AG10803 (cell line): ENCODE measurements at places on chromosomes 5 and 9.

DNA sequence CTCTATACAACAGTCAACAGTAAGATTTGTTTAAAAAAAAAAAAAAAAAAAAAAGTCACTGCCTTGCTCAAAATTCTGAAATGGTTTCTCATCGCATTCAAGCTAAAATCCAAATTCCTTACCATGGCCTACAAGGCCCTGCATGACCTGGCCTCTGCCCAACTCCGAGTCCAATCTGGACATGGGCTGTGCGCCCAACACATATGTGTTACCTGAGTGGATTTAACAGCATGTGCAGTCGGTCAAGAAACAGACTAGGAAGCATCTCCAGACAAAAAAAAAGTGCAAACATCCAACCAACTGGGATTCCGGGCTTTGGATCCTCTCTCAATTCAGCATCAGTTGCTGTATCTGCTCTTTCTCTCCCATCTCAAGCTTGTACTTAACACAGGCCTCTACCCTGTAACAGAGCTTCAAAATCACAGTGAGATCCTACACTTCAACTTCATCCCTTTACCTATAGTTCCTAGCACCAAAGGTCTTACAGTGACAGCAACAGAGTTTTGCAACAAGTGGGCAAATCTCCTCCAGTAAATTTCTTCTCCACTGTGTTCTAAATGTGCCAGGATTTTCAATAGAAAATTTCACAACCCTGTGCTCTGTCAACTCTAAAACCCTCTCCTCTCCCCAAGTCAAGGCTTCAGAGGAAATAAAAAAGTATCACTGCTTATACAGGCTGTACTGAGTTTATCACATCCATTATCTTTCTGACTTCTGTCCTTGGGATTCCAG is 19.6 kb downstream of the ZNF608 start:
- DNase-seq = no peak

DNA sequence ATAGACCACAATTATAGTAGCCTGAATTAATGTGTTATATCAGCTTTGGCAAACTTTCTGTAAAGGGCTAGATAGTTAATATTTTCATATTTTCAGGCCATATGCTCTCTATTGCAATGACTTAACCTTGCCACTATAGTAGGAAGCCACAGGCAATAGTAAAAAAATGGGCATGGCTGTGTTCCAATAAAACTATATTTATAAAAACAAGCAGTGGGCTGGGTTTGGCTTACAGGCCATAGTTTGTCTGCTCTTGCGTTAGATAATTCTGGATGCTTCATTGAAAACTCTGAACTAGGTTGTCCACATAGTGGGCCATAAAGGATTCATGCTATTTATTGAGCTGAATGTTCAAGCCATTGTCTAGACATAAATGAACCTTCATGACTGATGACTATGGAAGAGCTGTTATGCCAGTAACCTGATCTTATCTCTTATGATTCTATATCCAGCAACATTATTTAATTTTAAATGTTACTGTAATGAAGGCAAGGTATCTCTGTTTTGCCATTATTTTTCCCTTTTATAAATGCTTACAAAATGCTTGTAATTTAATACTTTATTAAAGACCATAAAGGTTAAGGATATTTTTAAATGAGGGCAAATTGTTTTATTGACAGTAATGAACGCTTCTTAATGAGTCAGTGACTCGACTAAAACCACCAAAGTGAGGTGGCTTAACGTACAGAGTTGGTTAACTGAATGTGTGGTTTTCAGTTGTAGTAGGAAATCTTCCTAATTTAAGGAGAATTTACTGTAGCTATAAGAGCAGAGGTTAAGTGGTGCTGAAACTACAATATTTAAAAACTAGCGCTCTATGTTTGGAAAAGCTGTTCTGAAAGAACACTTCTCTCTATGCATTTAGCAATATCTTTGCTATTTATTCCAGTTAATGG is 560.6 kb downstream of the PRR16 start:
- no peak for DNase-seq

- peak; percentile 83 for DNase-seq
Measured at GRCh38 chr5:35803191-35803651, 53.5 kb upstream of the IL7R start.

GRCh38 chr5:83510260-83510659 is 38.7 kb downstream of the VCAN start:
- DNase-seq = no peak

DNA sequence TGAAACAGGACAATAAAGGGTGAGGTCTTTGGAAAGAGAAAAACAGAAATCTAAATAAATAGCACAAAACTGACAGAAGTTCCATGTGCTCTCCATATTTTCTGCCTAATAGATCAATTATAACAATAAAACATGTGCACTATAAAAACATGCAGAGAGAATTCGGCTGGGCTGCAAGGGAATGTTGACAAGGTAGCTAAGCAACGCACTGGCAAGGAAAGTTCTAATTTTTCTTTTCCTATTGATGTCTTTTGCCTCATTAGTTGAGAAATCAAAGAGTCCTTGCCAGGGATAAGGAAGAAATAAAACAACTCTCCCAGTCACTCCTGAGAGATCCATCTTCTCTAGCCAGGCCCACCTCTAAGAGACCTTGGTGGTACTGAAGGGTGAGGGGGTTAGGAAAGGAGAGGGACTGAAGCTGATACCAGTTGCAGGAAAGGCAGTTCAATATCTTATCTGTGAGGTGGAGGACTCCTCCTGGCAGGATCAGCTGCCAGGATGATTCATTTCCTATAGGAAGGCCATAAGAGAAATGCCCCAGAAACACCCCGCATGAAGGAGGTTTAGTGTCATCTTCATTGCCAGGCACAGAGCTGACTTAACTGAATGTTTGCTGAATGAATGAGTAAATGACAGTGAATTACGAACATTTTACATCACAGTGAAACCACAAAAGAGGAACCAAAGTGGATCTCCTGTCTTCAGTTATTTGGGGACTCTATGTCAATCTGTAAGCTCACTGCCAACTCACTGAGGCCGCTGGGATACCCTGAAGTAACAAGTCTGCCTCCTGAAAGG is 63.7 kb upstream of the IFNK start:
- peak; percentile 69 for DNase-seq

- no peak for DNase-seq
Measured at GRCh38 chr9:91837981-91838731, 111.9 kb downstream of the ROR2 start.

- no peak for DNase-seq
Measured at GRCh38 chr5:150490296-150490669, 17.6 kb upstream of the NDST1 start.

DNA sequence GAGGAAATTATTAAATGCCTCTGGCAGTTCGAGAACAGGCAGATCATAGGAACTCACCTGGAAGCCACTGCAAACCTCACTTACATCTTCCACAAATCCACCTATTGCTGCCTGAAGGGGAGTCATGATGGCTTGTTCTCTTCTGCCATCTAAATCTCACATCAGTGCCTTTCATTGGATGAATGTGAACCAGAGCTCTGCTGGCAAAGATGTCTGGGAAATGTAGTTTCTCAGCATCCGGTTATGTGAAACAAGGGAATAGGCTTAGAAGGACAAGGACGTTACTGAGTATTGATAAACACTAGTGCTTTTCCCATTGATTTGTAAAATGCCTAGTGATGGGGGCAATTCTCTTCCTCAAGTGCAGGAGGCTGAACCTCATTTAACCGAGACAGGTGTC is 483.3 kb downstream of the ARHGEF28 start:
- DNase-seq = no peak

GRCh38 chr5:135482381-135482933 is 30.3 kb upstream of the TIFAB start:
- DNase-seq = no peak

GRCh38 chr5:34550964-34551363 is 105.2 kb upstream of the RAI14 start:
- no peak for DNase-seq

DNA sequence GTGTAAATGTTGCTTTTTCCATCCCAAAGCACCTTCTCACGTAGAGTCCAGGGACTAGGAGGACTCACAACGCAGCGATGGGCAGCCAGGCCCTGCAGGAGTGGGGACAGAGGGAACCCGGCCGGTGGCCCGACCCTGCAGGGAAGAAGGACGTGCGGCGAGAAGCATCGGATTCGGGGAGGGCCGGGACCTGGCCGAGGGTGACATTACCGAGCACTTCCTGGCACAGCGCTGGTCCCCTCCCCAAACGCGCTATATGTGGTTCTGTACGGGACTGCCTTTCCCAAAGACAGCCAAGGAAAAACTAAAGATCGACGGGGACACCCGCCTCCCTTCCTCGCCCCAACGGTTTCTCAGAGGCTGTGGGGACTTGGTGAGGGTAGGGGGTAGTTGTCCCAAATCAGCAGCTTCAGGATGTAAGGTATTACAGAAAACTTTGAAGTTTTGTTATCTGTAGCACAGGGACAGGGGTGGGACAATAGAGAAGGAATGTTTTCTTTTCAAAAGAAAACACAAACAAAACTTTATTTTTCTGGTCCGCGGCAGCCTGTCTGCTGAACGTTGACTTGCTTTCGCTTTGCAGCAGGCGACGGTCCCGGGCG is 887 bp upstream of the MAP3K1 start:
- no peak for DNase-seq

GRCh38 chr5:168174376-168174775 is 117.1 kb upstream of the WWC1 start:
- DNase-seq = peak; percentile 64

- no peak for DNase-seq
Measured at GRCh38 chr9:89481538-89481915, 16.4 kb downstream of the SEMA4D start.

DNA sequence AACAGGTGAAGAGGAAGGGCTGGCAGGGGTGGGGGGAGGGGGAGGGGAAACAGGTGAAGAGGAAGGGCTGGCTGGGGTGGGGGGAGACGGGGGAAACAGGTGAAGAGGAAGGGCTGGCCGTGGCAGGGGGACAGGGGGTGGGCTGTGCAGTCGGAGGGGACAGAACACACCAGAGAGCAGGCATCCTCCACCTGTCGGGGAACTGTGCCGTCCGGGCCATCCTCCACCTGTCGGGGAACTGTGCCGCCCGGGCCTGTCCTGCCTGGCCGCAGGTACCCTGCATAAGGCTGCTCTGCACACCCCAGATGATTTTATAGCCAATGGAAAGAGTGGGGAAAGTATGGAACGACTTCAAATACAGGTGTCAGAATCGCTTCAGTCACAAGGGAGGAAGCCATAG is 32.5 kb upstream of the PPP1R26 start:
- no peak for DNase-seq

DNA sequence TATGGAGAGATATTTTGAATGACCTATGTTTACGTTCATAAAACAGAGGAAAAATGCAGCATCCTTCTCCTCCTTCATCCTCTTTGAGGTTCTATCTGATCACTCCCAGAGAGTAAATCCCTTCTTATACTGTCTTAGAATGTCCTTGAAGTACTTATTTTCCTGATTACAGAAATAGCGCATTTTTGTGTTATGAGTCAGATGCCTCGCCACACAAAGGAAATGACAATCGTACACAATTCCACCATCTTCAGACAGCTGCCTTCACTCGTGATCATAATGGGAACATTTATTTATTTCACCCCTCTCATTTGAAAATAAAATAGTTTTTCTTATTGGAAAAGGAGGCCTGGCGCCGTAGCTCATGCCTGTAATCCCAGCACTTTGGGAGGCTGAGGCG is 2.4 kb upstream of the GLT6D1 start:
- peak; percentile 15 for DNase-seq

DNA sequence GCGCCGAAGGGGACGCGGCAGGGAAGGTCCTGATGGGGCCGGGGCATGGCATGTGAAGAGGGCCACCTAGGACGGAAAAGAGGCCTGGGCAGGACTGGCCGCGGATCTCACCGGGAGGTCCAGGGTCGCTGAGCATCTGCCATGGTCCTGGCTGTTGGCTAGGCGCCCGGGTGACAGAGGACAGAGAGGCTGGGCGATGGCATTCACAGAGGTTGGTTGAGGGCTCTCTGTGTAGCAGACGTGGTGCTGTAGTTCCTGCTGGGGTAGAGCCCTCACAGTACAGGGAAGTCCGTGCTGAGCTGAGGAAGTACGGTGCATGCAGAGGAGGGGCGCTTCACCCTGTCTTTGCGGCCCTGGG is 427 bp downstream of the PCYOX1L start:
- DNase-seq = no peak

- DNase-seq = peak; percentile 56
Measured at GRCh38 chr5:141084487-141084989, 9.9 kb upstream of the PCDHB2 start.

- DNase-seq = peak; percentile 79
Measured at GRCh38 chr9:87223392-87224246, 274.0 kb upstream of the DAPK1 start.

- no peak for DNase-seq
Measured at GRCh38 chr9:103615994-103616393, 478.1 kb upstream of the SMC2 start.

GRCh38 chr5:14714706-14715105 is 50.2 kb downstream of the OTULIN start:
- DNase-seq = no peak

DNA sequence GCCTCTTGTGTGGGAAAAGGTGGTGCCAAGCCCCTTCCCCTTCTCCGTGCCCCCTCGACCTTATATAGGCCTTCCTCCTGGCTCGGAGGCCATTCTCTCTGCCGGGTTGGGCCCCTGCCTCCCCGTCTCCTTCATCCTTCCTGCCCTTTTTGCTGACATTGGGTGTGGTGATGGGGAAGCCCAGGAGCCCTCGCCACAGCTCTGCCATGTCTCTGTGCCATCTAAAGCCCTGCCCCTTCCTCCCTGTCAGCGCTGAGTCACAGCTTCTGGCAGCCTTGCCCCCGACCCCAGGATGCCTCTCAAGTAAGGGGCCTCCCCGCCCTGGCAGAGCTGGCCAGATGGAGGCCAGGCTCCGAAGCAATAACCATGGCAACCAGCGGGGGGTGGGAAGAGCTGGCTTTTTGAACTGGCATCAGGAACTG is 30.4 kb downstream of the JADE2 start:
- DNase-seq = peak; percentile 72

- no peak for DNase-seq
Measured at GRCh38 chr5:84119252-84119651, 265.4 kb downstream of the EDIL3 start.

DNA sequence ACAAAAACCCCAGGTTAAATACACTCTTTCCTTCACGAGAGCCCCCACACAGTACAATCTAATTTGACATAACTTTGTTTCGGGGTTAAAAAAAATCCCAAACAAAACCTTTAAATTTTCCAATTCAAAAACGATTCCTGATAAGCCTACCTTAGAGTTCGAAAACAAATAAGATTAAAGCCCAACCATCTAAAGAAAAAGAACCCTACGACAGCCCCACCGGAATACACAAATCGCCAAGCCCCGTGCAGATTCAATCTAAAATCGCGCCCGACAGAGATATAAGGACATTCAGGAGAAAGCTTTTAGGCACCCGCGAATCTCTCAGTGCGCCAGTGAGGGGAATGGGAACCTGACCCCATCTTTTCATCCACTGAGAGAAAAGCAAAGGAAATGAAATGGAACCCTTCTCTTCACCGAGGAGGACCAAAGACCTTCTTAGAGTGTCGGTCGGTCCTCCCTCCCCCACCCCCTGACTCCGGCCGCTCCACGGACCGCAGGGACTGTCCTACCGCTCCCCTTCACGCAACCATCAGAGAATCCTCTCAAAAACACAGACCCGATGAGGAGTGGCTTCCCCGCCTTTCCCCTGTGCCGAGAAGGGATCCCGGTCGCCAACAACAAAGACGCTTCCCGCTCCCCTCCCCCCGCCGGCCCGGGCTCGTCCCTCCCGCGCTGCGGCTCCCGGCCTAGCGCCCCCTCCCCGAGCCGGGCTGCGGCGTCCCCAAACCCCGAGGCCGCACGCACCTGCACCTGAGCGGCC is 925 bp downstream of the ABHD17B start:
- DNase-seq = peak; percentile 18
